ENCODE measurements at places on chromosomes 5 and 9.

DNA sequence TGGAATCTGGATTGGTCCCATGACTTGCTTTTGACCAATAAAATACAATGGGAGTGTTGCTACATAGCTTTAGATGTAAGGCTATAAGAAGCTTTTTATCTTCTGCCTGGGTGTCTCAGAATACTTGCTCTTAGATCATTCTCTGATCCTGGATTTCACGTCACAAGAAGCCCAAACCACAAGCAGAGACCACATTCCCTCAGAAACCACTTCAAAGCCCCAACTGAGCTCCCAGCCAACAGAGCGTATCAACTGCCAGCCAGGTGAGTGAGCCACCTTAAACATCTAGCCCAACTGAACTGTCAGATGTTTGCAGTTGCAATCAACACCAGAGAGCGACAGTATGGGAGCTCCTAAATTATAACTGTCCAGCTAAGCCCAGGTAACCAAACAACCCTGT, 687.1 kb downstream of the TLE1 start:
- DNase-seq = no peak

DNA sequence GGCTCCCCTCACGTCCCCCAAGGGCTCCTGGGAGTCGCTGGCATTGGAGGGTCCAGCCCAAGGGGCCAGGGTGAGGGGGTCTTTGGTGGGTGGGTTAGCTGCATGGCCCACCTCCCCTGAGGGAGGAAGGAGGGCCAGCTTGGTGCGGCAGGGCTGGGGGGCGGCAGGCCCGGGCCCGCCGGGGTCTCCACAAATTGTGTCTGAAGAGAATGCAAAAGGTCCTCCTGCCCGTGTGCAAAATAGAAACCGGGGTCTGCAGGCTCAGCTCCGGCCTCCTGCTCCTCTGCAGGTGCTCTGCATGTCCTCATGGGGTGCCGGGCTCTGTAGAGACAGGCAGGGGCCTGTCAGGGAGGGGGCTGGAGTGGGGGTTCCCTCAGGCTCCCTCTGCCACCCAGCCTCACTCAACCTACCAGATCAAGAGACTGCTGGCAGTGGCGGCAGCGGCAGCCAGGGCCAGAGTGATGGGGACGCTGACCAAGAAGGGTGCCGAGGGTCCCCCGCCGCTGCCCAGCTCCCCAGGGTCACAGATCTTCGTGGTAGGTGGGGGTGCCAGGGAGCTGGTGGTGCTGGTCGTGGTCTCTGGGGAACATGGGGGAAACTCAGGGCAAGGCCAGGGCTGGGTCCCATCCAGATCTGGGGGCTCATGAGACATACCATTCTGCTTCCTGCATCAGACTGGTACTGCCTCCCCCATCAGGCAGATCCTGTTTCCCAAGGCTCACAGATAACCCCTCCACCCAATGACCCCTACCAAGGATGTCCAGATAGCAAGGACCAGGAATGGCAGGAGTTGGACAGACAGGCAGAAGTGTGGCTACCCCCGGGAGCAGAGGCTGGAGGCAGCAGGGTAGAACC, 29.2 kb upstream of the ENHO start:
- no peak for DNase-seq

- DNase-seq = no peak
Observed at GRCh38 chr5:147446523-147446922, 63.3 kb downstream of the DPYSL3 start.

- DNase-seq = no peak
Observed at GRCh38 chr9:36855448-36856315, 178.4 kb downstream of the PAX5 start.

- no peak for DNase-seq
Observed at GRCh38 chr9:134293611-134294152, 32.6 kb upstream of the RXRA start.

GRCh38 chr9:127758843-127759242, 19.6 kb downstream of the SH2D3C start:
- DNase-seq = no peak

- DNase-seq = no peak
Observed at GRCh38 chr5:43616535-43616934, 13.6 kb downstream of the NNT start.

Measured in activated CD4-positive, alpha-beta T cell treated with anti-CD3 and anti-CD28 coated beads, Interleukin-2, amount 50 U/mL, for 1 hour (primary cell).